ENCODE measurements at places on chromosomes 11 and 22.
A peak's percentile ranks its signal among the peaks of the same experiment; 100 is the strongest.

GRCh38 chr11:93525601-93526345, 17.4 kb downstream of the SMCO4 start:
- DNase-seq: no peak

GRCh38 chr11:26757995-26758394, 36.1 kb upstream of the SLC5A12 start:
- DNase-seq: no peak

- DNase-seq: no peak
Measured at GRCh38 chr11:65298655-65299179, 15.9 kb upstream of the CDC42EP2 start.

- DNase-seq: no peak
Measured at GRCh38 chr11:17529844-17530185, 14.4 kb downstream of the USH1C start.

DNA sequence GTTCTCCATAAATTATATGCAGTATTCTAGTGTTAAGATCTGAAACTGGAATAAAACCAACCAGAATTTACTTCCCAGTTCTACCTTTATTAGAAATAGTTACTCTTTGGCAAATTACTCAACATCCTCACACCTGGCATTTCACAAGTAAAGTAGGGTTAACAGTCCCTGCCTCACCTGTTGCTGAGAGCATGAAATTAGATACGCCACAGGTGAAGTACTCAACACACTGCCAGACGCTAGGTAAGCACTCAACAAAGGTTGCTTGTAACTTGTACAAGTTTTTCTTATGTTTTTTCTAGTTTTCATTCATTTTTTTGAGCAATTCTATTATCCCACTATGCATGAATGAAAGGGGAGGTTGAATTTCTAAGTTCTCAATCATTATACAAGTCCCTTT, 267.6 kb upstream of the ARHGAP42 start:
- DNase-seq: no peak

DNA sequence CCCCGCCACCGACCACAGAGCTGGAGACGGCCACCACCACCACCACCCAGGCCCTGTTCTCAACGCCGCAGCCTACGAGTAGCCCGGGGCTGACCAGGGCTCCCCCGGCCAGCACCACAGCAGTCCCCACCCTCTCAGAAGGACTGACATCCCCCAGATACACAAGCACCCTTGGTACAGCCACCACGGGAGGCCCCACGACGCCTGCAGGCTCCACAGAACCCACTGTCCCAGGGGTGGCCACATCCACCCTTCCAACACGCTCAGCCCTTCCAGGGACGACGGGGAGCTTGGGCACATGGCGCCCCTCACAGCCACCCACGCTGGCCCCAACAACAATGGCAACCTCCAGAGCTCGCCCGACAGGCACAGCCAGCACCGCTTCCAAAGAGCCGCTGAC, 18.8 kb downstream of the MUC5B start:
- DNase-seq: no peak

DNA sequence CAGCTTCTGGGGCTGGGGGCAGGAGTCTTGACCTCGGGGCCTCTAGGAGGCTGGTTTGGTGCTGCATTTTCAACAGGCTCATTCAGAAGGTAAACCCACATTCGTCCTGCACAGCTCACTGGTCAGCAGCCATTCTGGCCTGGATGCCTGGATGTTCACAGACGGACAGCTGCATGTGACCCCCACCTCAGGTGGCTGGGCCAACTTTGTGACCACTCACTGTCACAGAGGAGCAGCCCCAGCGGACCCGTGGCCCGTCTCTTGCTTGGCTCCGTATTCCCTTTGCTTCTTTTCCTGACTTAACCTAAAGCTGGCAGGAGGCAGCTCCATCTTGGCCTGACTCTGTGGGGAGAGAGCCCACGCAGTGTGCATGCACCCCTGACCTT, 8.2 kb downstream of the DGCR8 start:
- DNase-seq: no peak

DNA sequence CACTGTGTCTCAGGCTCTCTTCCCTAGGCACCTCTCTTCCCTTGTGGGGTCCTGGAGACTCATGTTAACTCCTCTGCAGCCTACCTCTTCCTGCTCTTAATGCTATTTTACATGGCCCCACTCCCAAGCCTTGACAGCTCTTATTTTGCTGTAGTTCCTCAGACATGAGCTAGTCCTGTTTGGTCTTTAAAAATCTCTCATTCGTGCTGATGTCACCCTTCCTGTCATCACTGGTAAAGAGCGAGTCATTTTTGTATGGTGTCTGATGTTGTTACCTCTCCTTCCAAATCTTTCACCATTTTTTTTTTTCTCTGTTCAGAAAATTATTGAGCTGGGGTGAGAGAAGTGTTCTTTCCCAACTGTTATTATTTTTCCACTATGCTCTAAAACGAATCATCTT, 84.8 kb upstream of the ZBED5 start:
- no peak for DNase-seq

GRCh38 chr11:91959411-91959810, 265.2 kb upstream of the FAT3 start:
- no peak for DNase-seq

DNA sequence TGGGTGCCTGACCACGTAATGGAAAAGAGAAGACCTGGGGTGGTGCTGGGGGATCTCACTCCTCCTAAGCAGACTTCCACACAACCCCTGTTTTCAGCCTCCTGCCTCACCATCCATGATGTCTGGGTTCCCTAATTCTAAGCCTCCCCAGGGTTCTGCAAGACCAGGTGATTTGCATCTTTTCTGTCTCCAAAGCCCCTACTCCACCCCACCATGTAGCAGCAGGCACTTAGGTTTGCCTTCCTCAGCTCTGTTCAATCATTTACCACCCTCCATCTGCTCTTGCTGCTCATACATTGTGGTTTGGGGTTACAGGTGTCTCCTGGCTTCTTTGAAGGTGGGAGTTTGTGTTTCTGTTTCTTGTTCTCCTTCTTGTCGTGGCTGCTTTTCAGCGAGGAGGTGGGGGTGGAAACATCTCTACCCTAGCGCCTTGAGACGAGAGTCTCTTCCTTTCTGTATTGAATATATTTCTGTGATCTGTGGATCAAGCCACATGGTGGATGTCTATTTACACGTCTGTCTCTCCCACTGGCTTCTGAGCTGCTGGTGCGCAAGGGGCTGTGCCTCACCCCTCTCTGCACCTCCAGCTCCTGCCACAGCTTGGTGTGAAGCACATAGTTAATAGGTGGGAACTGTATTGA, 6.6 kb upstream of the SSTR3 start:
- no peak for DNase-seq

- no peak for DNase-seq
Measured at GRCh38 chr11:108216988-108217387, 5.5 kb downstream of the NPAT start.

- no peak for DNase-seq
Measured at GRCh38 chr22:32528316-32528715, 53.7 kb downstream of the FBXO7 start.

DNA sequence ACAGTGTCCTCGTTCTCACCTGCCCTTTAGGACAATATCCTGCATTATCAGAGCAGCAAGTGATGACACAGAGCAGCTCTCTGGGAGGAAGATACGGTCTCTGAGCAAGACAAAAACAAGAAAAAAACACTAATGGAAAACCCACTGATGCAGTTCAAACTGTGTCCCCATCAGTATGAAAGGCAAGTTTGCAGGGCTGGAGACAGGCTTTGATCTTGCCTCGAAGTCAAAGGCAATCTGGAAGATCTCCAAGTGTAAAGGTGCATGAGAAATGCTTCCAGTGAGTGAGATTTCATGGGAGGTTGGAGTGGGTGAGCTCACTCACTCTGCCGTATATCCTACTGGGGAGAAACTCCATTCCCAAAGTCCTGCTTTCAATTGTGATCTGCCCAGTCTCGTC, 157.5 kb downstream of the KIRREL3 start:
- no peak for DNase-seq

DNA sequence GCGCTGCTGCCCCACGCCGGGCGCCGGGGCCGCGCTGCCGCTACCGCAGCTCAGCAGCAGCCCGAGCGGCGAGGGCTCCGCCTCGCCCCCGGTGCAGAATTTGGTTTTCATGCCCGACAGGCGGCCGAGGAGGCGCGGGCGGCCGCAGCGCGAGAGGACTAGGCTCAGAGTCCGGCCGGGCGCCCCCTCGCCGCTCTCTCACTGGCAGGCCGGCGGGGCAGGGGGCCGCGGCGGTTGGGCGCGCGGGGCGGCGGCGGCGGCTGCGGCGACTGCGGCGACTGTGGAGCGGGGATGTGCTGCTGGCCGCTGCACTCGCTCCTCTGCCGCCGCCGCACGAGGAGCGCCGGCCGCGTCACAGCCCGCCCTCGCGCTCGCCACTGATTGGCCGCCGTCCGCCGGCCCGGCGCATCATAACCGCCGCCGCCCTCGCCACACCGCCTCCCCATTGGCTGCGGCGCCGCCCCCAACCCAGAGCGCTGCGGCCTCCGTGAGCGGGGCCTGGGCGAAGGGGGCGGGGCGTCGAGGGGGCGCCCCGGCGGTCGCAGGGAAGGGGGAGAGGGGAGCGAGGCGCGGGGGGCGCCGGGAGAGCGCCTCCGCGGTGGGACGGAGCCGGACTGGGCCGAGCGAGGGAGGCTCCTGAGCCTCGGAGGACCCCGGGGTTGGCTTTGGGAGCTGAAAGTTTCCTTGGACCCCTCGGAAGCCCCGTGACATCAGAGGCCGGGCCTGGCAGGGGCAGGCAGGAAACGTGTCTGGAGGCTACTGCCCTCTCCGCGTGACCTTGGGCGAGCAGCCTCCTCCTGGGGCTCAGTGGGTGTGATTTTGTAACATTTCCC, at the start of gene CHKA:
CHKA (minus strand) TSS at position 322 of the 833 bp plus-strand sequence; CDS start at position 111, 211 bp downstream.
- DNase-seq: peak; percentile 65

- no peak for DNase-seq
Measured at GRCh38 chr11:75244052-75244814, 3.7 kb downstream of the TPBGL start.

GRCh38 chr11:34309965-34310364, 47.8 kb downstream of the ABTB2 start:
- DNase-seq: no peak

DNA sequence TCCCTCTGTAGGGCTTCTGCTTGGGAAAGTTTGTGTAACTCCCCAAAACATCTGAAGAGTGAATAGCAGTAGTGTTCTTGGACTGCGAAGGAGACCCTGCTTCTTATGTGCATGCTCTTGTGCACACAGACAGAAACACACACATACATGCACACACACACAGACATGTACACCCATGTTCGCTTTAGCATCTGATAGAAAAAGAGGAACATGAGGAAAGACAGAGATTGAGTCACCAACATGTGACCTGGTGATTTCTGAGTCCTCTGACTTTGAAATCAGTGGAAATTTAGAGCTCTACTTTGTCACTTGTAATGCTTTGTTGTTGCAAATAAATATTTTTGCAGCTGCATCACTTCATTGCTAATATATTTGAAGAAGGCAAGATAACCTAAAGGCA, 23.8 kb downstream of the CD44 start:
- no peak for DNase-seq

GRCh38 chr11:73566422-73566821, 31.5 kb downstream of the FAM168A start:
- DNase-seq: no peak

DNA sequence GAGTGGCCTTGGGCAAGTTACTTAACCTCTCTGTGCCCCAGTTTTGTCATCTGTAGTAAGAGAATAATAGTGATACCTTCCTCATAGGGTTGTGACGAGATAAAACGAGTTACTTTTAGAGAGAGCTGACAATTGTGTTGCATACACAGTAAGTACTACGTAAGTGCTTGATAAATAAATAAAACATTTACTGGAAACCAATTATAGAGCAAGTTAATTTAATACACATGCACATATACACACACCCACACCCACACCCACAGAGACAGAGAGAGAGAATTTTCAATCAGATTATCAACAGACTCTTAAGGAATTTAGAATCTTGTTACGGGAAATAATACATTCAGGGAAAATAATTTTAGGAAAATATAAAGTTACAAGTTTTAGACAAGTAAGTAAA, 1045.8 kb upstream of the TENM4 start:
- DNase-seq: no peak

DNA sequence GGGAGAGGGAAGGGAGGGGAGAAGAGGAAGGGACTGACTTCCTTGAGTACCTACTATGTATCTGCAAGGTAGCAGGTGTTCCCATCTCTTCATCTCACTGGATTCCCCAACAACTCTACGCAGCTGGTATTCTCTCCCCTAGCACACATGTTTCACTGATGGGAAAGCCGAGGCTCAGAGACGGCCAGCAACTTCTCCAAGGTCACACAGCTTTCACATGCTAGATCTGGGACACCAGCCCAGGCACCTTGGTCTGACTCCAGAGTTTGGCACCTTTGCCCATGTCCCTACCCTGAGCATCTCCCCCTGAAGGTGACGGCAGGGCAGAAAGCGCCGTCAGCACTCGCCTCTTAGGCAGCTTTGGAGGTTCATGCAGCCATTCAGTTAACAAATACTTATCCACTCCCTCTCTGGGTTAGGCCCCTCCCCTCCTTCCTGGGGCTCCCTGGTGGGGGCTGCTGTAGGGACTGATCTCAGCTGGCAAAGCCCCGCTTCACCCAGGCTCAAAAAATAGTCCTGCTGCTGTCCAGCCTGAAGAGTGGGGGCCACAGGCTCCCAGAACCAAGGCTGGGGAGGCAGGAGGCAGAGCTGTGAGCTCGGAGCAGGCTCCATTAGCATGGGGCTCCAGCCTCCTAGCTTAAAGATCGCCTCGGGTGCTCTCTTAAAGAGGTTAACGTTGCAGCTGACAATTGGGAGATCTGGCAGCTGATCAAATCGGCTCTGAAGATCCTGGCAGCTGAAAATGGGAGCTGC, 79.4 kb downstream of the IGLL1 start:
- DNase-seq: no peak

DNA sequence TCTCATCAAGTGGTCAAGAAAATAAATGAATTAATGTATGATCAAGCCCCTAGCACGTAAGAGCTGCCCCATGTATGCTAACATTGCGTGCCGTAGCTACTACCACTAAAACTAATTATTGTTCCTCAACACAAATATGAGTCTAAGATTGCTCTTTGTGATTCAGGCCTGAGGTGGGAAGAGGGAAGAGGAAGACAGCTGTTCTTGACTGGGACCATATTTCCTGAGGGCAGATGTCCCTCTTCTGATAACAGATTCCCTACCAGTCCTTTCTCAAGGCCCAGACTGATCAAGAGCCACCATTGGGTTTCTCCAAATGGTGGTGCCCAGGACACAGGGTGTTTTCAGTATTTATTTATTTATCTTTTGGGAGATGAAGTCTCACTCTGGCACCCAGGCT, 87.2 kb upstream of the CADM1 start:
- DNase-seq: no peak

- DNase-seq: no peak
Measured at GRCh38 chr11:12251666-12252560, 125.5 kb upstream of the PARVA start.

- no peak for DNase-seq
Measured at GRCh38 chr22:35752863-35753189, 35.2 kb downstream of the APOL5 start.

All from stimulated activated CD8-positive, alpha-beta memory T cell treated with anti-CD3 and anti-CD28 coated beads, Interleukin-7, amount 100 ng/mL, for 24 hours (primary cell).